Sigmoid colon (tissue), 7 donors: ENCODE measurements at places on chromosomes 13 and 19. TPM values are rescaled to one million over a fixed set of nuclear protein-coding genes. Genes with fewer than 3 reads are reported as not detected.

DNA sequence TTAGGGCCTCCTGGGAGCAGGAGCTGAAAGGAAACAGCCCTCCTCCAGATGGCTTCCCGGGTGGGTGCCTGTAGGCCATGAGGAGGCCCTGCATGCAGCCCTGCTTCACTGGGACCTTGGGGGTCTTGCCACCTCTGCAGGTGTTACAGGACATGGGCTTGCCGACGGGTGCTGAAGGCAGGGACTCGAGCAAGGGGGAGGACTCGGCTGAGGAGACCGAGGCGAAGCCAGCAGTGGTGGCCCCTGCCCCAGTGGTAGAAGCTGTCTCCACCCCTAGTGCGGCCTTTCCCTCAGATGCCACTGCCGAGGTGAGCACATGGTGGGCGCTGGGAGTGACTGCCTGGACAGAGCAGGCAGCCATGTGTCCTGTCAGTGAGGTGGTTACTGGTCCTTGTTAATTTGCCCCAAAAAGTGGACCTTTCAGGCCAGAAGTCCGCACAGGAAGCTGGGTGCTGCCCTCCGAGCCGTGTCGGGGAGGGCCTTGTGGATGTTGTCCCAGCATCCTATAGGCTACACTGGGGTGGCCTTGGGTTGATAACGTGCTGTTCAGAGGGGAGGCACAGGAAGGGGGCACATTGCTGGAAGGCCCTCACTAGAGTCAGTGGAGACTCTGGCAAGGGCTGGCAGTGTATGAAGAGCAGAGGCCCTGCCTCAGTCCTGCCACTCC, 18.7 kb upstream of the QTRT1 start:
- H3K4me1 ChIP-seq: no peaks in the 10 kb centered on the region
- H3K27me3 ChIP-seq: no peaks in the 10 kb centered on the region
- no peak overlapping the region for H3K27ac ChIP-seq
- DNase-seq: no peak
- H3K36me3 ChIP-seq: peaks cover 100% of the 10 kb centered on the region
- H3K4me3 ChIP-seq: no peak overlapping the region

DNA sequence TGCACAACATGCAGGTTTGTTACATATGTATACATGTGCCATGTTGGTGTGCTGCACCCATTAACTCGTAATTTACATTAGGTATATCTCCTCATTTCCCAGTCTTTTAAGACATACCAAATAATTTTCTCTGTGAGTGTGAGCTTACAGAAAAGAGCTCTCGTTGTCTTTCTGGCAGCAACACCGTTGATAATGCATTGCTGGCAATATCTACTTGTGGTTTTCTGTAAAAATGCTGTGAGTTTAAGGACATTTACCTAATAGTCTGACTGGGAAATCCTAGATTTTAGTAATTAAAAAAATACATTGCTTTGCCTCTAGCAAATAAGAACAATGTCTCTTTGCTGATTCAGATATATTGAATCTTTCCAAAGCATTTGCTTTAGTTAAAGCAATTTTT, 8.4 kb downstream of the IGFL3 start:
- H3K4me3 ChIP-seq: no peak overlapping the region
- H3K27ac ChIP-seq: no peak overlapping the region
- no peaks in the 10 kb centered on the region for H3K27me3 ChIP-seq
- no peak for DNase-seq
- no peaks in the 10 kb centered on the region for H3K36me3 ChIP-seq

- no peak overlapping the region for H3K4me3 ChIP-seq
- H3K36me3 ChIP-seq: no peaks in the 10 kb centered on the region
- no peaks in the 10 kb centered on the region for H3K4me1 ChIP-seq
- no peak overlapping the region for H3K27ac ChIP-seq
- DNase-seq: no peak
- no peaks in the 10 kb centered on the region for H3K27me3 ChIP-seq
Observed at GRCh38 chr13:37306778-37307544, 201.5 kb upstream of the CSNK1A1L start.

The TEX101 gene
- total RNA-seq: not detected

The PSG6 gene
- not detected for total RNA-seq

- H3K27ac ChIP-seq: no peak overlapping the region
- DNase-seq: no peak
- H3K4me3 ChIP-seq: no peak overlapping the region
- peaks cover 64% of the 10 kb centered on the region for H3K36me3 ChIP-seq
- no peaks in the 10 kb centered on the region for H3K4me1 ChIP-seq
Observed at GRCh38 chr19:16232568-16232967, 34.9 kb downstream of the AP1M1 start.

DNA sequence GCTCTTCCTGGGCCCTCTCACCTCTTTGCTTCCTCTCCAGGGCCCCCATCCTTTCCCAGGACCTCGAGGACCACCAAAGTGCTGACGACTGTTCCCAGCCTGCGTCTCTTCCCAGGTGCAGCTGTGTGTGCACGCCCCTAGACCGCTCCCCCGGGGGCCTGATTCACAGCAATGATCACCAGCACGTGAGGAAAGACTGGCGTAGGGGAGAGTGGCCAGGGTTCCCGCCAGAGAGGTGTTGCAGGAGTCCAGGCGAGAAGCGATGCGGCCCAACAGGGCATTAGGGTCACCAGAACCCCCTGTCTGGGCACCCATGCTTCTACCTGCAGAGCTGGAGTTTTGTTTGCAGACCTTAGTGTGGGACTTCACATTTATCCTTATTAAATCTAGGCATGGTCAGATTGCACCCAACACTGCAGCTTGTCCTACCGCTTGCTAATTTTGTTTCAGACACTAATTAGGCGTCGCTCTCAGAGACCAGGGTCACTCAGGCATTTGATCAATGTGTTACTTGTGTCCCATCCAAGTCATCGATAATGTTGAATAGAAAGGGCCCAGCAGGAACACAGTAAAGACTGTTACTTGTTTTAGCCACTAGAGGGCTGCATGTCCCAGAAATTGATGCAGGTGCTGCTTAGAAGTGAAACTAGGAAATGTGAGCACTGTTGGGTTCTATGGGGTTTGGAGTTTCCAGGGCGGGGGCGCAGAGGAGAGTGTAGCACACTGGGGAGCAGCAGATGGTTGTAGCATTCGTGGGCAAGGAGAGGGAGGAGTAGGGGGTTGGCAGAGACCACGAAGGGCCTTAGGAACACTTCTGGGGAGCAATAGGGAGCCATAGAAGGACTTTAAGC, 53.2 kb downstream of the CDADC1 start:
- H3K4me3 ChIP-seq: peak overlapping the region; percentile 9
- H3K36me3 ChIP-seq: no peaks in the 10 kb centered on the region
- no peaks in the 10 kb centered on the region for H3K27me3 ChIP-seq
- peaks cover 42% of the 10 kb centered on the region for H3K4me1 ChIP-seq
- H3K27ac ChIP-seq: peak overlapping the region; percentile 89
- DNase-seq: peak; percentile 81

DNA sequence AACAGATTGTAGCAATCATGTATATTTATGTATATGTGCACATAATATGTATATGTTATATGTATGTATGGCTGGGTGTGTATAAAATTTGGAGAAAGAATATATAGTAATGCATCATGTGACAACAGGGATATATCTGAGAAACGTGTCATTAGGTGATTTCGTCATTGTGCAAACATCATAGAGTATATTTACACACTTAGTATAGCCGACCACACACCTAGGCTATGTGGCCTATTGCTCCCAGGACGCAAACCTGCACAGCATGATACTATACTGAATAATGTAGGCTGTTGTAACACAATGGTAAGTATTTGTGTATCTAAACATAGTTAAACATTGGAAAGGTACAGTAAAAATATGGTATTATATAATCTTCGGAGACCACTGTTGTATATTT, 43.8 kb downstream of the ESD start:
- no peak for DNase-seq
- no peaks in the 10 kb centered on the region for H3K4me1 ChIP-seq
- no peaks in the 10 kb centered on the region for H3K27me3 ChIP-seq
- no peak overlapping the region for H3K4me3 ChIP-seq
- no peaks in the 10 kb centered on the region for H3K36me3 ChIP-seq

DNA sequence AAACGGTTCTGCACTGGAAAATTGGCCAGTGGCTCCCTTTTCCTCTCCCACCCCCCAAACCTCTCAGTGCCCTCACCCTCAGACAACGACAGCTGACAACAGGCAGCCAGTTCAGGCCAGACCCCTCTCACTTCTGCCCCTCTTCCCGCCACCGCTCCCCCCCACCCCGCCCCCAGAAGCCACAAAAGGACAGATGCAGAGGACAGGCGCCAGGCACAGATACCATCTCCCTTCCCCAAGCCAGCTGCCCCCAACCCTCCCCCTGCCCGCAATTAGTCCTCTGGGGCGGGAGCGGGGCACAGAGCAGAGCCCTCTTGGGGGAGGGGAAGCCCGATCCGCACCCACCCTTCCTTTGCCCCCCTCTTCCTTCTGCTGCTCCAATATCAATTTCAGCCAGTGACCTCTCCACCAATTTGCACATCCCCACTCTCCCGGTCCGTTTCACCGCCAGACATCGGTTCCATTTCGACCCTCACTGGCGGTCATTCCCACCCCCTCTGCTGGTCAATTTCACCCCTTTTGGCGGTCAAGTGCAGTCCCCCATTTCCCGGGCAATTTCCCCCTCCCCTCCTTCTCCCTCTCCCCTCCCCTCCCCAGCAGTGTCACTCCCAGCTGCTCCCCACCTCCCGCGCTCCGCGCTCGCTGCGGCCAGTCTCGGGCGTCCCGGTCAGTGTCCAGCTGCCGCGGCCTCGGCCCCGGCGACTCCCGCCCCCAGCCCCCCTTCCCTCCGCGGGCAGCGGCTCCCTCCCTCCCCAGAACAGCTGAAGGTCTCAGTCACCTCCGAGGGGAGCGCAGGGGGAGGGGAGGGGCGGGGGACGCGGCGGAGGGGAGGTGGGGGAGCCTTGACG, at the start of gene SHD:
Gene SHD, plus strand, starts transcription at position 848 of the 848 bp plus-strand sequence. CDS start 798 bp downstream, outside the sequence.
- H3K27ac ChIP-seq: no peak within 1 kb of the TSS
- no peaks in the 10 kb centered on the region for H3K4me1 ChIP-seq
- no peak within 1 kb of the TSS for H3K4me3 ChIP-seq
- no peaks in the 10 kb centered on the region for H3K36me3 ChIP-seq
- H3K27me3 ChIP-seq: peaks cover 47% of the 10 kb centered on the region

GRCh38 chr13:45474584-45475454, 10.1 kb downstream of the COG3 start:
- no peak overlapping the region for H3K4me3 ChIP-seq
- H3K27me3 ChIP-seq: no peaks in the 10 kb centered on the region
- DNase-seq: no peak
- no peaks in the 10 kb centered on the region for H3K4me1 ChIP-seq
- H3K36me3 ChIP-seq: no peaks in the 10 kb centered on the region

DNA sequence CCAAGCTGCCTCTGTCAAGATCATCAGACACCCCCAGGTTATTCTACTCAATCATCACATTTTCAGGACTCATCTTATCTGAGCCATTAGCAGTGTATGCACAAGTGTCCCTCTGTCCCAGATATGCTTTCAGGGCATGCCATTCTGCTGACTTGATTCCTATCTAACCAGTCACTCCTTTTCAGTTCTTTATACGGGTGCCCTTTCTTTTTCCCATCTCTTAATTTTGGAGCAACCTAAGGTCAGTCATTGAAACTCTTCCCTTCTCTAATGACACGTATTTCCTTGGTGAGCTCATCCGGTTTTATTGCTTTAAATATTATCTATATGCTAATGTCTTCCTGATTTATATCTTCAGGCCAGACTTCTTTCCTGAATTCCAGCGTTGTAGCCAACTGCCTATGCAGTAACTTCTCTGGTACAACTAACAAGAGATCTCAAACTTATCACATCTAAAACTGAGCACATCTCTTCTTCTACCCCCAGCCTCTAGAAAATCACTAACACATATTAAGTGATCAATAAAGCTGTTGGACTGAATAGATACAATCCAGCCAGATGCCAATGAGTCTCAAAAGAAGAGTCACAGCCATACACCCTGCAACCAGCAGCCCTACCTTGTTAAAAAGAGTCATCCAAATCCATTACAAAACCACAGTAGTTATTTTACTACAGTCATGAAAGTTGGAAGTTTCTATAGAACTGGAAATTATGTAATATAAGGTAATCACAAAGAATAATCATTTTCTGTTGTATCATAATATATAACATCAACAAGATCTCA, 58.8 kb downstream of the DCLK1 start:
- no peak overlapping the region for H3K4me3 ChIP-seq
- DNase-seq: no peak
- no peaks in the 10 kb centered on the region for H3K36me3 ChIP-seq
- no peak overlapping the region for H3K27ac ChIP-seq
- H3K4me1 ChIP-seq: peaks cover 13% of the 10 kb centered on the region

- no peak overlapping the region for H3K27ac ChIP-seq
- peaks cover 11% of the 10 kb centered on the region for H3K27me3 ChIP-seq
- peaks cover 36% of the 10 kb centered on the region for H3K36me3 ChIP-seq
- no peak overlapping the region for H3K4me3 ChIP-seq
- no peak for DNase-seq
Observed at GRCh38 chr19:583198-583967, 6.3 kb upstream of the HCN2 start.

- H3K27ac ChIP-seq: no peak overlapping the region
- no peaks in the 10 kb centered on the region for H3K4me1 ChIP-seq
- H3K36me3 ChIP-seq: no peaks in the 10 kb centered on the region
- no peak overlapping the region for H3K4me3 ChIP-seq
Observed at GRCh38 chr13:20331419-20331818, 99.3 kb upstream of the GJB6 start.

- H3K36me3 ChIP-seq: no peaks in the 10 kb centered on the region
- H3K4me1 ChIP-seq: no peaks in the 10 kb centered on the region
- H3K4me3 ChIP-seq: no peak overlapping the region
- H3K27me3 ChIP-seq: no peaks in the 10 kb centered on the region
- no peak overlapping the region for H3K27ac ChIP-seq
Observed at GRCh38 chr19:23949611-23950010, 34.9 kb downstream of the ZNF726 start.
